ENCODE measurements at places on chromosomes 3 and 15. TPM values are rescaled to one million over a fixed set of nuclear protein-coding genes. Genes with fewer than 3 reads are reported as not detected.

- H3K4me1 ChIP-seq: no peaks in the 10 kb centered on the region
- DNase-seq: no peak
- H3K36me3 ChIP-seq: no peaks in the 10 kb centered on the region
- no peaks in the 10 kb centered on the region for H3K27me3 ChIP-seq
- no peak overlapping the region for H3K4me3 ChIP-seq
- no peak overlapping the region for H3K27ac ChIP-seq
These were observed 66.6 kb upstream of the PLCL2 start for GRCh38 chr3:16818194-16818593.

DNA sequence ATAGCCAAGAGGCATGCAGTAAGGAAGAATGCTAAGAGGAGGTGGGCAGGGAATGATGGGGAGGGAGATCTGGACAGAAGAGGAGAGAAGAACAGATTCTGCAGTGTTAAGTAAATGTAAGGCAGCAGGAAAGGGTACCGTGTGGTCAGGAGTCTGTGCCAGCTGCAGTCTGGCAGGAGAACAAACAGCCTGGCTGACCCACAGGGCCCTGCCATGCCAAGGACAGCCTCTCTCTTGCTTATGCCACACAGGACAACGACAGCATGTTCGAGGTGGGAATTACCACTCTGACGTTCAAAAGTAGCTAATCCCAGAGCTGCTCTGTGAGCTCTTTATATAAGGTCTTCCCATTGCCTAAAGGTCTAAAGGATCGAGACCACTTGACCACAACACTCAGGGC is 31.3 kb downstream of the DAPK2 start:
- H3K4me3 ChIP-seq: no peak overlapping the region
- no peak overlapping the region for H3K27ac ChIP-seq

Gene MAGEL2
- 0.33 TPM for total RNA-seq

Gene ZNF80
- not detected for total RNA-seq

DNA sequence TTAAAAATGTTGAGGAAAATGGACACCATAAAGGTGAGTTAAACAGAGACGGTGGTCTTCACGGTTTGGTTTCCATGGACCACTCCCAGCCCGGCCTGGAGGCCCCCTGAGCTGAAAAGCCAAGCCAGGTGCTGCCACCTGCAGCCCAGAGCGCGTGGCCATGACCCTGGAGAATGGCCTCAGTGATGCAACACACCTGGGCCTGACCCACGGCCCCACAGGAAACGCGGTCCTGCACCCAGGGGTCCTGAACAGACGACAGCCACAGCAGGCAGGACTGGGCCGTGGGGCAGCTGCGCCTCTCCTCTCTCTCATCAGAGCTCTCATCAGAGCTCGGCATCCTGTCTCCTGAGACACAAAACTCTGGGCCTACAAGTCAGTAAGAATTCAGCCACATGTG is 64.1 kb downstream of the NIPA2 start:
- no peaks in the 10 kb centered on the region for H3K4me1 ChIP-seq
- no peaks in the 10 kb centered on the region for H3K27me3 ChIP-seq
- peaks cover 71% of the 10 kb centered on the region for H3K36me3 ChIP-seq
- no peak overlapping the region for H3K4me3 ChIP-seq
